ENCODE measurements at places on chromosomes 2 and 18. TPM values are rescaled to one million over a fixed set of nuclear protein-coding genes. Genes with fewer than 3 reads are reported as not detected.
A peak's percentile ranks its signal among the peaks of the same experiment; 100 is the strongest.

DNA sequence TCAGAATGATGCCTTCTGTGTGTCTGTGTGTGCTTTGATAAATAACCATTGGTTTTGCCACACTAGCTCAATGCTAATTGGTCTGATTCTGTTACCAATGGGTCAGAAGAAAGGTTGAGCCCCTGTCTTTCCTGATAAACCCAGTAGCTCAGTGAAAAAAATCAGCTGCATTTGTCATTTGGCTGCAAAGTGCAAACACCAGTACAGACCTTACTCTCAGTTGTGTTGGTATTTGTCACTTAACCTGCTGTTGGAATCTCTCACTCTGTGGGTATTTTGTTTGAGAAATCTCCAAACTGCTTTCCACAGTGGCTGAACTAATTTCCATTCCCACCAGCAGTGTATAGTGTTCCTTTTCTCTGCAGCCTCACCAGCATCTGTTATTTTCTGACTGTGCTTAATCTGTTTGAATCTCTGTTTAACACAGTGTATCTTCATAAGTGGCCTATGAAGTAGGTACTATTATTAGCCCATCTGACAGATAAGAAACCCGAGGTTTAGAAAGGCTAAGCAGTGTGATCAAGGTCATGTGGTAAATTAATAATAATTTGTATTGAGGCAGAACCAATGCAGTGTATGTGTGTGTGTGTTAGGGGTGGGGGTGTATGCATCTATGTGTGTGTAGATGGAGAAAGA, 26.7 kb downstream of the LIMS1 start:
- DNase-seq = no peak

DNA sequence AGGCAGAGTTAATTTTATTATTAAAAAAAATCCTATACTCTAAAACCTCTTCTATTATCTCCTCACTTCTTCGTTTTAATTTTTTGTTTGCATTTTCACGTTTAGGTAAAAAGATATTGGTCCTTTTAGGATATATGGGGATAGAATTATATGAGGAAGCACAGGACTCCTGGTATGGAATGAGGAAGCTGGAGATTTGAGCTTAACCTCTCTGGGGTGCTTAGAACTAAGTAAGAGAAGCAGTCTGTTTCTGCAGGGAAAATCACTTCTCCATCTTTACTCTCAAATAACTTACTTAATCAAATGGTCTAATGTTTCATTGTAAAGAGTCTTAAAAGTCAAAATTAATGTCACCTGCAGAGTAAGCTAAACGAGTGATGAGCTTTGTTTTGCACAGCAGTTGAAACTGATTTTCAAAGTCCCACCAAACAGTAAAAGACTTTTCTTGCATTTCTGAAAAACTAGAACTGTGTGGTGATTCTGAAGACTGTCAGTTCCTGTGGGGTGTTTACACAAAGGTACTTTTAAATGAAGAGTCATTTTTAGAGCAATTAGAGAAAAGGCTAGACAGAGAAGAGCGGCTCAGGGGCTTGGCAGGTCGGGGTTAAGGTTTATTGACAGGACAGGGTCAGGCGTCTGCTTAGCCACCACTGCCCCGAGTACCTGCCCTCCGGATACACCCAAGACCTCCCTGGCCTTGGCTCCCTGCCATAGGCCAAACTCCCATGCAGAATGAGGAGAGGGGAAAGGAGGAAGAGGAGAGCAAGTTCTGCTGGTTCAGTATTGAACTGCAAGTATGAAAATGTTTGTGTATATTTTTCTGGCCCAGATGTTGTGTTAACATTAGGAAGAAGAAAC, 21.6 kb downstream of the METAP1D start:
- DNase-seq = peak; percentile 27

DNA sequence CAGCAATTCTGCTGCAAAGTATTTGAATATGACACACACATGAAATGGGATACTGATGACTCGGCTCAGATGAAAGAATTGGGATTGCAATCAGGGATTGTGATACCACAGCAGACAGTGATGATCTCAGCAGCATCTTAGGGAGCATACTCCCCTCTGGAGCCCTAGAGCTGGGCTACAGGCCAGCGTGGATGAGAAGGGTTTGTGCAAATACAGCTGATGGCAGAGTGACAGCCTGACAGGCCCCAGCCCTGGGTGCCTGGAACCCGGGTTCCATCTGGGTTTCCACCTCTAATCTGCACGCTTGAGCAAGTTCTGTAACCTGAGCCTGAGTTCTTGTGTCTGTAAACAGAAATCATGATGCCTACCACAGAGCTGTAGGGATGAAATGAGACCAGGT, 418.0 kb downstream of the LRATD1 start:
- peak; percentile 72 for DNase-seq

ANKAR gene
- total RNA-seq = 6.6 TPM

RAD51AP2 gene
- not detected for total RNA-seq

GRCh38 chr2:224861266-224861665, 145.1 kb upstream of the CCDC195 start:
- no peak for DNase-seq

SPATA3 gene
- not detected for total RNA-seq

DNA sequence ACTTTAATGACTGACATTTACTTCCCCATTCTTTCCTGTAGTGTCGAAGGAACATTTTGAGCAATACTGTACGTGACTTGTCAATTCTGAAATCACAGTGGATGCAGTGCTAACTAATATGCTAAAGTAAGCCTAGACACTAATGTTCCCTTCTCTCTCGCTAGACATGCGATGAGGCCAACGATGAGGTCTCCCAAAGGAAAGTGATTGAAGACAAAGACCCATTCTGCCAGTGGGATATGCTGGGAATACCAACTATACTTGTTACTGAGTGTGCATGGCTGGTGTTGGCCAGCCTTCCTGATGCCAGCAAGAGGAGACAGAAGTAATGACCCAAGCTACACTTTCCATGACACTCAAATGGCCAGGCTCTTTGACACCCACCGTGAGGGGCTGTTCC, 2.5 kb upstream of the SERPINE2 start:
- DNase-seq = no peak

GRCh38 chr2:16129716-16130540, 189.6 kb downstream of the MYCN start:
- DNase-seq = no peak

DNA sequence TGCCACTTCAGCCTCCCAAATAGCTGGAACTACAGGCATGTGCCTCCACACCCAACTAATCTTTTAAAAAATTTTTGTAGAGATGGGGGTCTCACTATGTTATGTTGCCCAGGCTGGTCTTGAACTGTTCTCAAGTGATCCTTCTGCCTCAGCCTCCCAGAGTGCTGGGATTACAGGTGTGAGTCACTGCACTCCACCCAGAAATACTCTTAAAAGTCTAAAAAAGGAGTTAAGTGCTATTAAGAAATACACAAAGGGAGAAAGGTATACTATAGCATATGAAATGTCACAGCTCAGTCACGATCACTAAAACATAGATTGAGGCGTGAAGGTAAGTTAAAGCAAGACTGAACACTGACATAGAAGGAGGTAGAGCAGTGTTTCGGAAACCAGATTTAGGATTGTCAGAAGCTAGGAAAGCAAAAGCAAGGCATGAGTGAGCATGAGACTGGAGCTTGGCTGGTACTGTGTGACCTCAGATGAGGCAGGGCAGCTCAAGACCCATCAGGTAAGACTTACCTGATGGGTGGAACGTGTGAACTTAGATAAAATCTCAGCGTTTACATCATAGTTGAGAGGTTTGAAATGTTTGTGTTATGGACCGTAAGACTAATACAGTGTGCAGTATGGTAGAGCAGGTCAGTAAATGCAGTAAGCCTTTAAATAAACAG, 9.2 kb downstream of the CCNYL1 start:
- peak; percentile 15 for DNase-seq

DNA sequence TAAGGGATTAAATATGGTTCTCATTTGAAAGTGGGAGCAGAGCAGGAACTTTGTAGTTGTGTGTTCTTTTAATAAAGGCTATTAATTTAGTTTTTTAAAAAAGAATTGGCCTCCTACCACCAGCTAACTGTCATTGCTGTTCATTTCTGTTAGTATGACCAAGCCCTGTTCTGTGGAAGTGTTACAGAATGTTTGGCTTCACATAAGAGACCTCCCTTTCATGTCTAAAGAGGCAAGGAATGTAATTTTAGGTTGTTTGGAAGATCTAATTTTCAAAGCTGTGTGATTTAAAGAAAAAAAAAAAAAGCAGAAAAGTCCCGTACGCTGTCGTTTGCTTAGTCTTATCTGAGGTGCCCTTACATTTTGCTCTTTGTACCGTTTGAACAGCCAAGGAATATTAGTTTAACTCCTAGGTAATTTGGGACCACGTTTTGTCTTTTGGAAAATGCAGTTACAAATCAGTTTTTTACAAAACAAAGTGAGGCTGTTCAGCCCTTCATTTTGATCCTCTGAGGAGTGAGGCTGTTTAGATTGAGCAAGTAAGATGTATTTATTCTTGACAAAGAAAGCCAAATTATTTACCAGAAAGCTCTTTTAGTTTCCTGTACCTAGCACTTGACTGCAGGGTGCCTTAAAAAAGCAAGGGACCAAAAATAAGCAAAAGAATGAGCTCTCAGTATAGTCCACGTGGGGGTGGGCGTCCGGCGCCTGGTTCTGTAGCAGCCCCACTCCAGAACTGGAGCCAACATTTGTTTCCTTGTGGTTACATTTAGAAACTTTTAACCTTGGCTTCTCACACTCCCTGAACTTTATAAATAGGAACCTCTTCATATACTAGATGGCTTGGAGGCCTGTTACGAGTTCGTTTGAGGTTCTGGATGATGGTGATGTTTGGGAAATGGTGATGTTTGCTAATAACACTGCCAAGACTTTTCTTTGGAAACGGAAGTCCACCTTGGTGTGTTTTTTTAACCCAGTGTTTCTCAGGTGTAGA, 136.2 kb downstream of the FMNL2 start:
- DNase-seq = no peak

CFAP65 gene
- 0.18 TPM for total RNA-seq

DNA sequence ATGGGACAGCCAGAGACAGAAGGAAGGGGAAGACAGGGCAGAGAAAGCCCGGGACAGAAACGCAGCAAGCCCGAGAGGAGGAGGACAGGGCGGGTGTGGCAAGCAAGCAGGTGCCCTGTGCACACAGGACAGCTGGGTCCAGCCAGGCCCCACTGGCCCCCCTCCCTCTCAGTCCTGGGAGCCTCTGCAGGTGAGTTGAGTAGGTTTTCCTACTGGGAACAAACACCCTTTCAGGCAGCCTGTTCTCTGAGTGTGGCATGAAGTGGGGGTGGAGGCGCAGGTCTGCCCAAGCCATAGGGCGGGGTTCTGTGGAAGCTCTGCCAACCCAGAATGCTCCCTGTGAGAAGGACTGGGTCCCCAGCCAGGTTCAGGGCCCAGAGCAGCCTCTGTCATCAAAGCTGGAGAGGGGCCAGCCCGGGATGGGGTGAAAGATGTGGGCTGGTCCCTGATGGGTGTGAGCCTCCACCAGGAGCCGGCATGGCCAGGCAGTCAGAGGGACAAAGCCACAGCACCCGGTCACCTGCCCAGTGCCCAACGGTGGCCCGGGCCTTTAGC, 129.4 kb downstream of the TFCP2L1 start:
- peak; percentile 7 for DNase-seq

GRCh38 chr18:63951302-63951705, 2.2 kb downstream of the HMSD start:
- DNase-seq = peak; percentile 60

C18orf63 gene
- not detected for total RNA-seq

RND3 gene
- 145 TPM for total RNA-seq

DNA sequence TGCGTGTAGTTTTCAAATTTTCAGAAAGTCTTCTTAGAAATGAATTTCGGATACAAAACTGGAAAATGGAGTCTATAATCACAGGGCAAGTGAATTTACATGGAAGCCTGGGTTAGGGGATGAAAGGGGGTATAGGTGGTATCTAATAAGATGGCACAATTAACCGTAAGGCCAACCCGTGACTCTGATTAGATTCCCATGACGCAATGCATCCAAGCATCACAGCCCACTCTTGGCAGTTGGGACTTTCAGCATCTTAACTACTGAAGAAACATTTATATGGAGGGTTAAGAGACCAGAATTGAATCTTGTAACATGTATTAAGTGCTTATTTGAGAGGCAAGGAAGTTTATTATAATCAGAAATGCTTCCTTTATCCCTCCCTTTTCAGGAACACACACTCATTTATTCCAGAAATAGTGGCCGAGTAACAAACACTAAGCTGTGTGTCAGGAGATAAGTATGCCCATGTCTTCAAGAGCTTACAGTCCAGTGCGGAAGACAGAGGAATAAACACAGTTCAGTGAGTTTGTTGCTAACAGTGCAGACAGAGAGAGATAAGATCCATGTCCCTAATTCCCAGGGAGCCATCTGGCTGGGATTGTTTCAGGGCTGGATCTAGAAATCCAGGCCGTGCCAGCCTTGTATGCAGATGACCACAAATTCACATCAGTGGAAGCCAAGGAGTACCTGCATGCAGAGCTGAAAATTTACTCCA, 151.2 kb downstream of the ANTXR1 start:
- no peak for DNase-seq

DNA sequence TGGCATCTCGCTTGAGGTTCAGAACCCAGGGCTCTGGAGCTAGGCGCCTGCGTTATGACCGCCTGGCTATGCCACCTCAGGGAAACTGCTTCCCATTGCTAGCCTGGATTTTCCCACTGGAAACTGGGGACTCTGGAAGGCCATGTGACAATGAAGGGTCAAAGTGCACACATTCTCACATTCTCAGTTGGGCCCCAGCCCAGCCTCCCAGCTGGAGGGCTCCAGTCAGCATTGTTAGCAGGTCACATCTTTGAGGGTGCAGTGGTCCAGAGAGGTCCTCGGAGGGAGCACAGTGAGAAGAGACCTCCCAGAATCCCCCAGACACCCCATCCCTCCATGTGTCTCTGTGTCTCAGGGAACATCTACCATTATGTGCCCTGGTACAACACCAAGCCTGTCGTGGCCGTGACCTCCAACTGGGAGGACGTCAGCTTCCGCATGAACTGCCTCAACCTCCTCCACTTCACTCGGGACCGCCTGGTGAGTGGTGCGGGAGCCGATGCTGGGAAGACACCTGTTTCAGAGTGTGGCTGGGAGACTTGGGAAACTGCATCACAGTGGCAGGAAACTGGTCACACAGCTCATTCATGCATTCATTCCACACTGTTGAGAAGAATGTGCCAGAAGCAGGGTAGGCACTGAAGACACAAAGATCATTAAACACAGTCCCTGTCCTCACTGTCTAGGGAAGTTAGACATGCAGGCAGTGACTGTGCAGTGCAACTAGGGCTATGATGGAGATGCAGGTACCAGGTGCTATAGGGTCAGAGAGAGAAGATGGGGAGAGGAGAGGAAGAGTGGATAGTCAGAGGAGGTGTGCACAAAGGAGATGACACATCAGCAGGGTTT, 41.6 kb downstream of the FER1L5 start:
- DNase-seq = no peak

GRCh38 chr18:39788383-39788782, 2166.7 kb upstream of the PIK3C3 start:
- peak; percentile 24 for DNase-seq

NFU1 gene
- total RNA-seq = 38.8 TPM

Data from PC-3 (cell line).